ENCODE measurements at places on chromosomes 2 and 18.

GRCh38 chr18:55753643-55754263 is 165.8 kb upstream of the TCF4 start:
- peak; percentile 31 for DNase-seq

DNA sequence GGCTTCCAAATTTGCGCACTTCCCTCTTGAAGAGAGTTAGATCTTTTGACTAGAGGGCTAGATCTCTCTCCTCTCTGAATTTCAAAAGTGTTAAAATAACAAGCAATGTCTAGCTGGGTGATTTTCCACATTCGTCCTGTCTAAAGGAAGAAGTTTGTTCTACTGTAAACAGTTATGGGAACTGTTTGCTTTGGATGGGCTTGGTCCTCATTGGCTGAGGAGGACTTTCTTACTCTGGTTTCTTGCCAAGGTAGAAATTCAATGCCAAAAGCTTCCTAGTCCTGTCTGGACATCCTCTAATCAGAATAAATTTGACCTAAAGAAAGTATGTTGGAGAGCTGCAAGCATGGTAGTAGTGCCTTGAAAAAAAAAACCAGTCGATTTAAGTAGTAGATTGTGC is 47.4 kb upstream of the RAPH1 start:
- DNase-seq, result peak; percentile 75

GRCh38 chr18:55552526-55553189 is 35.3 kb downstream of the TCF4 start:
- DNase-seq, result peak; percentile 24

DNA sequence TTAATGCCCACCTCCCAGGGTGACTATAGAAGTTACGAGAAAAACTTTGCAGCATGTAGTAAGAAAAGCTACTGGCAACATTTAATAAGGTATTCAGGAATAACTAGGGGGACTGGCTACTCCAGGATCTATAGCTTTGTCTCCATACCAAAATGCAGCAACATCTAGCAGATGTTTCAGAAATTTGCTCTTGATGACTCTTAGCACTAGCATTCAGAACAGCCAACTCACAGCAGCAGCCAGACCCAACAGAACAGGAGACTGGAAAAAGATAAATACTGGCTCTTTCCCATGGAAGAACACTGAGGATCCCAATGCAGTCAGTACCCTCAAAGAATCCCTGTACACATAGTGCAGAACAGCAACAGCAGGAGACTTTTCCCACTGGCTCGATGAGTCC is 105.0 kb downstream of the PRKRA start:
- DNase-seq, result peak; percentile 4

- DNase-seq, result peak; percentile 44
Measured at GRCh38 chr2:85308896-85309555, 18.8 kb downstream of the TGOLN2 start.

GRCh38 chr2:66517772-66518171 is 82.8 kb downstream of the MEIS1 start:
- DNase-seq, result no peak

DNA sequence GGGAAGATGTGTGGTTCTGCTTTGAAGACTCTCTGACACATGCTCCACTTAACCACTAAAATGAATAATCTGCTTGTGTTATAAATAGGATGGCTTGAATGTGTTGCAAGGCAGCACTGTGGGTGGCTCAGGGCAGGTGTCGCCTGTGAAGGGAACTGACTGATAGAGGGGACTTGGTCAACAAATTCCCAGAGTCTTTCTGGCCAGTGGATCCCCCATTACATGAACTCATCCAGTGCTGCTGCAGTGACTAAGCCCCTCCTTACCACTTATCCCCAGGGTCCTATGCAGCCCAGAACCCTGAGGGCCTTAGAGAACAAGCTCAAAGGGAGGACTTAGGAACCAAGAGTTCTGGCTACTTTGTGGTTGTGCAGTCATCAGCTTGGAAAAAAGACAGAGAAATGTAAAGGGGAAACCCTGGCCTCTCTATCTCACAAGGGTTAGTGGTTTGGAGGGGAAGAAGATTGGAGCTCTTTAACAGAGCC is 226.2 kb upstream of the TNP1 start:
- DNase-seq, result no peak

DNA sequence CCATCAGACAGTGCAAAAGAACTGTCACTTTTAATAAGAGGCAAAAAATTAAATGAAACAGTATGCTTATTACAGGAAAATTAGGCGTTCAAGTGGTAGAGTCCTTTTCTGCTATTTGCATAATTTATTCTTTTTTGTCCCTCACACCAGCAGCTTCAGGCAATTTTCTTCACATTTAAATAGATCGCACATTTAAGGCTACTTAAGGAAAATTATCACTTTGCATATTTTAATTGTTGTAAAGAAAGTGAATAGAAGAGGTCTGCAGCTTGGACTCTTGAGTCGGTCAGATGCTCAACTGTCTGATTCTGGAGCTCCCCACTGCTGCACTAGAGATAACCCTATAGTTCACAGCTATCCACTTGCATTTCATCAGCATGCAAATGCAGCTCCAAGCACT is 141.3 kb downstream of the FIGN start:
- DNase-seq, result no peak
